ENCODE measurements at places on chromosomes 11 and 22.

GRCh38 chr11:47003180-47003877 is 66.8 kb downstream of the CSTPP1 start:
- no peak for DNase-seq

DNA sequence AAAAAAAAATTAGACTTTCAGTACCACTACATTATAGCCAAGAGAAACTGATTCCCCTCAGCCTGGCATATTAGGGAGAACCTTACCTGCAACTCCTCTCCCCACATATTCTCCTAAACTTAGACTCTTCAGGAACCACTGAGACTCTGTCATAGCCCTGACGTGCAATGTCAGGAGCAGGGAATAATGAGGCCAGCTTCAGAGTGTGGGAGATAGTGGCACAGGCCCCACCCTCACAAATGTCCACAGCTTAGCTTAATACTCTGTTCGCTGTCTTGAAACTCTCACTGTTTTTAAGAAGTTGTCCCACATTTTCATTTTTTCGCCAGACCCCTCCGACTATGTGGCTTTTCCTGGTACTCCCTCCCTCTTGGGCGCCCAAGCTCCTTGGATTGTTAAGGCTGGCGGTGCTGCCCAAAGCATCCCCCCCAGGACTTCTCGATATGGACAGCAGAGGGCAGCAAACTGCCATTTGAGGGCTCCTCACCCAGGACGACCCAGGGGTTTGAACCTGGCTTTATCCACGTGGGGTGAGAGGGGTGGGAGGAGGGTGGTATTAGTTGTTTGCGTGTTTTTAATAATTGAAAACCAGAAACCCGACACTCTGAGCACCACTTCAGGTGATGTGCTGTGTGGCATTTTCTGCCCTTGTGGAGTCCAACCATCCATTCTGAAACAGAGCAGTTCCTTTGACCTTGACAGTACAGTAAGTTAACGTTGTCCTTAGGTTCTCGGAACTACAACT is 45.2 kb upstream of the RASSF10 start:
- peak; percentile 60 for DNase-seq

DNA sequence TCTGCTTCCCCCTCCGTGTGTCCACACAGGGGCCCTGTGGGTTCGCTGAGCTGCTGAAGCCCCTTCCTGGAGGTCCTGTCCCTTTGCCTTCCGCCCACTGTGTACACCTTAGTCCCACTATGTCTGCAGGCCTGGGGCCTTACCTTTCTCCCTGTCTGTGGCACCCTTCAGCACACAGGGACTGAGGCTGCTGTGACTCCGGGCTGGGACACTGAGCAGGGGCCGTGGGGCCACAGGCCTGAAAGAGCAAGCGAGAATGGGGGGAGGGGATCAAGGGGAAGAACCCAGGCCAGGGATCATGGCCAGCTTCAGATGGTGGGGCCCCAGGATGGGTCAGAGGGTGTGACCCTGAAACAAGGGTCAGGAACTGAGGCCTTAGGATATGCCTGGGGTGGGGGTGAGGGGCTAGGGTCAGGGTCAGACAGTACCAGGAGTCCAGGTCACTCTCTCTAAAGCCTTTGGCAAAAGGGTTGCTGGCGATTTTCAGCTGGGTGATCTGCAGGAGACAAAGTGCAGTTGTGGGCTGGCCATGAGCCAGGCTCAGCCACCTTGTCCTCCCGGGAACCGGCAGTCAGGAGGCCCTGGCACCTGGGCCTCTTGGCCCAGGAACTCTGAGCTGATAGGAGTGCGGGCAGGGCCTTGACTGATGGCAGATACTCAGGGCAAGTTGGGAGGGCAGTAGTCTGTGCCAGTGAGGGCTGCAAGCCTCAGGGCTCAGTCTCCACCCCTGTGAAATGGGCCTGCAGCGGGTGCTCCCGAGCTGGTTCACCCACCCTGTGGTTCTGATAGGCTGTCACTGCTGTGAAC is 2.6 kb upstream of the NUDT8 start:
- no peak for DNase-seq

DNA sequence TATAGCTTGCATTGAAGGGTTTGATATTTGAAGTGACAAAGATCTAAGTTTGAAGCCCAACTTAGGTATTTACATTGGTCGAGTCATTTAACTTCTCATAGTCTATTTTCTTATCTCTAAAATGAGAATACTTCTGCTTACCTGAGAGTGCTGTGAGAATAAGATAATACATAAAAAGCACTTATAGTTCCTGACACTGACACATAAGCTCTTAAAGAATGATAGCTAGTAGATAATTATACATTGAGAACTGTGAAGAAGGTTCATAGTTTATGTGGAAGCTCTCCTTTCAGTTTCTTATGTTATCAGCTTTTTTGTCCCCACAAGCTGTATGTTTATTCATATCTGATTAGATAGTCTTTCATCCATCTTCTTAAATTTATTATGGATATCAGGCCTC is 4.8 kb downstream of the PPME1 start:
- no peak for DNase-seq

- DNase-seq = no peak
Measured at GRCh38 chr22:22935056-22935545, 47.5 kb downstream of the IGLL5 start.

DNA sequence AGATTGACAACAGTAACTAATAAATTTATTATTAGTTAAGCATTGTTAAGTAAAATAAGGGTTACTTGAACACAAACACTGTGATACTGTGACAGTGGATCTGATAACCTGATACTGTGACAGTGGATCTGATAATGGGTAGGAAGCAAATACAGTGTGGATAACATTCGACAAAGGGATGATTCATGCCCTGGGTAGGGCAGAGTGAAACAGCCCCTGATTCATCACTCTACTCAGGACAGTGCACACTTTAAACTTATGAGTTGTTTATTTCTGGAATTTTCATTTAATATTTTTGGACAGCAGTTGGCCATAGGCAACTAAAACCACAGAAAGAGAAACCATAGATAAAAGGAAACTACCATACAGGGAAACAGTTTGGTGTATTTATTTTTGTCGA is 60.8 kb upstream of the CTSC start:
- peak; percentile 59 for DNase-seq

GRCh38 chr22:47022475-47022874 is 260.0 kb downstream of the TBC1D22A start:
- DNase-seq = no peak

DNA sequence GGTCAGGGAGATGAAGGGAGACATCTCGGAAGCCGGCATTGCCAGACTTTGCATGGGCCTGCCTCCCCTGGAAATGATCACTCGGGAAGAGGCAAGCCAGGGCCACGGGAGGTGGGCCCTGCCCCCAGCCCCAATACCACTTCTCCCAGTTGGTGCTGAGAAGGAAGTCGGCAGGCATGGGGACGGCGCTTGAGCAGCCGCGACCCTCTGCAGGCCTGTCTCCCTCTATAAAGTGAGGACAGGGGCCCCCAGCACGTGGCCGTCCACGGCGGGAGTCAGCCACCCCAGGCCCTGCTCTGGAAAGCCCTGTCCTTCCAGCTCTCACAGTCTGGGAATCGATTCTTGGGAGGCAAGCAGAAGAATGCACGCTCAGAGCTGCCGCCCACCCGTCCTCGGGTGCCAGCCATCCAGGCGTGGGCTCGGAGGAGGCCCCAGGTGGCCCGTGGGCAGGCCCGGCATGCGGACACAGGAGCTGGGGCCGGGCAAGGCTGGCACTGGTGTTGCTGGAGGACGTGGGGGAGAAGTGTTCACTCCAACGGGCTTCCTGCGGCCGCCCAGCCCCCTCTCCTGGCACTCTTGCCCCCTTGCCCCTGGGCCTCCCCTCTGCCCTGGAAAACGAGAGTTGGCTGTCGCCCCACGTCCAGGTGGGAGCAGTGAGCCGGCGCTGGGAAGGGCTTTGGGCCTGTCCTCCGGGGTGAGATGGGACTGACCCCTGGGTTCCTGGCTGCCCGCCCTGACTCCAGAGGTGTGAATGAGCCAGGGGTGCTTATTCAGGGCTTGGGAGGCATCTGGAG is 77.5 kb downstream of the CACNA1I start:
- no peak for DNase-seq

DNA sequence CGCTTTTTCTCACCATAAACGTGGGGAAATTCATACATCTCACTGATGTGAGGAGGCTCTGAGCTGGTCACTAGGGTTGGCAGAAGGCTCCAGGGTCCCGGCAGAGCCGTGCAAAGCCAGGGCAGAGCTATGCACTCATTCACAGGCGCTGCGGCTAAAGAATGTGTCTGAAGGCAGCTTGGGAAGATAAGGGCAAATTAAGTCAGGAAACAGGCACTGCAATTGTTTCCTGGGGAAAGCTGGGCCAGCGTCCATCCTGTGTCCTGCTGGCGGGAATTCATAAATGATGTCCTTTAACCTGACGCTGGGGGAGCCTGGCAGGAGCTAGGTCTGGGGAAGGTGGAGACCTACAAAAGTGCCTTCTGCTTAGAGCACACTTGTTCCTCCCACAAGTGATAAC is 27.6 kb downstream of the PKNOX2 start:
- no peak for DNase-seq

GRCh38 chr22:36768616-36769015 is 7.3 kb downstream of the IFT27 start:
- no peak for DNase-seq

DNA sequence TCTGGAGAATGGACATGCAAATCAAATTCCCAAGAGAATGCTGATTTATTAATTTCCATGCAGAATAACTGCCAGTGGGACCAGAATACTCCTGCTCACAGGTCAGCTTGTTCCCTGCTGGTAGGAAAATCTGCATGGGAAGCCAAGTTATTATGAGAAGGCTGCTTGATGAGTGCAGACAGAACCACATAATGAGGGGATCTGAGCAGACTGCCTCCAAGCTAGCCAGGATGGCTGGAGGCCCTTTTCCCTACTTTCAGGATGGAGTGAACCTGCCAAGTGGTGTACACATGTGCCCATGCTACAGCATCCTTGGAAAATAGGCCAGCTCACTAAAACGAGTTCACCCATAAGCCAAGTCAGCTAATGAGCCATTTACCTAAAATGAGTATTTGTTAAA is 55.2 kb upstream of the ZBED5 start:
- no peak for DNase-seq

DNA sequence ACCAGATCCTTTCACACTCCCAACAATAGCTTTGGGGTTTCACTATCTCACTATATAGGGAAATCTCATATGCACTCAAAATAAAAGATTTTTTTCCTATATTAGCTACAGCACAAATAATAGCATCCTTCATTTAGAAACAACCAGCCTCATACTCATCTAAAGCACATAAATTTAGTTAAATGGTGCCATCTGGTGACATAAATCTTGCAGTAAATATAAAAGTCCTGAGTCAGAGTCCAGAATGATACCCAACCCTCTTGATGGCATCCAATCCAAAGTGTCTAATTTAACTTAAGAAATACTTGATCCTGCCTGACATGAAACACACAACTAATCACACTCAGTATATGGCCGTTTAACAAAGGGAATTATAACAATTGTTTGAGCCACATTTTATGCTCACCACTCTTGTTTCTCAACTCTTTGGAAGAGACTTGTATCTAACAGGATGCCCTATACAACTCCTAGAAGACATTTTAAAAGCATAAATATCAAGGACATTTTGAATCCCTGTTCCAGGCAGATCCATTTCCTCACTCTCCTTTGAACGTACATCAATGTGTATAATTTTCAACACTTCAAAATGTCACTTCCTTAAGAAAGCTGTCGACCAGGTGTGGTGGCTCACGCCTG is 36.2 kb downstream of the DLG2 start:
- peak; percentile 21 for DNase-seq

DNA sequence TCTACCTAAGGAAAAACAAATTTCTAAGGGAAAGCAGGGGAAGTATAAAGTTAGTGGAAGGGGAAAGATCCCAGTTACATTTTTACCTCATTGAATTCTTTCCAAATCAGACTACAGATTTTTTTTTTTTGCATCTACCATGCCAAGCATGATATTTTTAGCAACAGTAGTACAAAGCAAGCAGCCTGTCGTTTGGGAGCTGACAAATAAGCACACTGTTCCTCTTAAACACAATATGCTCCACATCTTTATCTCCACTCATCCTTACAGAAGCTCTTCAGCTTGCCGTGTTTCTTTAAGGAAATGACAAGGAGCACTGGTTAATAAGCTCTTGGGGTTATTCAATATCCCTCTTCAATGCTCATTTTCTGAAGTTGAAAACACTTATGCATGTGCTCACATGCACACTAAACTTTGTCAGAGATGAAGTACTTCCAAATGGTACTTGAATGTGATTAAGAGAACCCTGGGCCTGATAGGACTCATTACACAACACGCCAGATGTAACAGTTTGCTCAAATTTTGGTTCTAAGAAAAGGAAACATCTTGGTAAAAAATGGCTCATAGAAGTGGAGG is 53.8 kb downstream of the PAX6 start:
- no peak for DNase-seq

DNA sequence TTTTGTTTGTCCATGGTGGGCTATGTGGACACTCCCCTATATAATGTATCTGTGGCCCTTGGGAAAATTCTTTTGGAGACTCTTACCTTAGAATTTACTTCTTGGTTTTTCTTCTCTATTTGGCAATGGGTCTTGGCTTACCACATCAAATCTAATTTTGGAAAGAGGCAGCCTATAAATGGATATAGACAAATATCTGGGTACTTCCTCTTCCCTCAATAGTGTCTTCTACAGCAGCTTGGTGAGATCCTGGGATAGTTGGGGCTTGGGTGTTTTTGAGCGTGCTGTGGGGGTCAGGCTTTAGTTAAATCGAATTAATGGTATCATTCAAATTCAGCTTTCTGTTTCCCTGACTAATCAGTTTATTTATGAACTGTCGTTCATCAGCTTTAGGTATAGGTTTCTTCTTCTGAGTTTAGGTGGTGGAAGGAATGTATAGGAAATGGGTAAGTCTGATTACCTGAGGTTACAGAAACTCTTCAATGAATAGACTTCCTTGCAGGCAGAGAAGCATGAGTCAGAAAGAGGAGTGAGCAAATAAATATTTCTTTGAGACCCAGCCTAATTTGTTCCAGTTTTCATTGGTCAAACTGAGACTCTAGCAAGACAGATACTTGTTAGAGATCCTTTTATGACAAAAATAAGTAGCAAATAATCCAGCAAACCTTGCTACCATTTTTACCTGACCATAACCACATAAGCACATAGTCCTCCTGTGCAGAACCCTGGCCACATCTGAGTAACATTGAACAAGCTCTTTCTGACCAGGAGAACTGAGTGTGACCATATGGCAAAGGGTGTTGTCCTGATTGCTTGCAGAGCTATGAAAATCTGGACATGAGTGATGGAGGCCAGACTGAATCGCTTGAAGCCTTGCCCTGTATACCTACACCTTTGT is 68.6 kb upstream of the SORL1-AS1 start:
- no peak for DNase-seq

DNA sequence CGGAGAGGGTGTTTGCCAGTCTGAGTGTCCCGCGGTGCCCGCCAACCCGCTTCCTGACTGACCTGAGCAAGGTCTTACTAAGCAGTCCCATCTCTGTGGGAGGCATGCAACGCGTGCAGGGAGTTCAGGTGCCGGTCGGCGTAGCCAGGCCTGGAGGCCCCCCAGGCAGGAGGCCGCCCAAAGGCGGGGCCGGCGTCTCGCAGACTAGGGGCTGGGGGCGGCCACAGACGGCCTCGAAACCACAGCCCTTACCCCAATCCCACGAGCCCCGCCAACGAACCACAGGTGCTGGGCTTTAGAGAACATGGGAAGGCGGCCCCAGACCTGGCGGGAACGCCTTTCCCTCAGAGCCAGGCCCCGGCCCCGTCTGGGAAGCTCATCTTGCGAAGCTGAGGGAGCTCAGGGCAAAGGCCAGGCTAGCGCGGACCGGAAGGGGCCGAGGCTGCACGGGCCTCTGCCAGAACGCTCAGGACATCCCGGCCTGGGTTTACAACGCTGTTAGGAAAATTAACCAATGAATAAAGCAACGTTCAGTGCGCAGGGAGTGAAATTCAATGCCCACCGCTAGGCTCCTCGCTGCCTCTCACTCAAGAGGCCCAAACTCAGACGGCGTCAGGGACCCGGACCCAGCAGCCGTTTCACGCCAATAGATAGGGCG is 2.1 kb upstream of the MTFP1 start:
- no peak for DNase-seq

- DNase-seq = peak; percentile 17
Measured at GRCh38 chr22:29375398-29376076, 12.8 kb downstream of the AP1B1 start.

Measured in fibroblast of villous mesenchyme (primary cell).